ENCODE measurements at places on chromosomes 2 and 18.

DNA sequence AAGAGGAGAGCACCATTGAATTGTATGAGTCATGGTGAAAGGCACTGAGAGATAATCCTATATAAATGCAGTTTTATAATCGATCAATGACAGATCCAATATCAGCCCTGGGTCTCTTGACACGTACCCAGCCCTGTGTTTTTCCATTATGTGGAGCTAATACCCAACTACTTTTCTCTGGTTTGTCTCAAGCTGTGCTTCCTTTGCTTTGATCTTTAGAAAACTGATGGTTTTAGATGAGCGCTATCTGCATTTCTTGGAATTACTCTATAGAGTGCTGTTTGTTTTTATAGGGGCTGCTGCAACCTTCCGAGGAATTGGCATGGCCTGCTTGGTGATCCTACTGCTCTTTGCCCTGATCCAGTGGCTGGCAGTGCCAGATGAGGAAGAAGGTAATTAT is 45.0 kb downstream of the NEMP2 start:
- DNase-seq = no peak

GRCh38 chr18:25047983-25048382 is 304.0 kb downstream of the ZNF521 start:
- DNase-seq = no peak

DNA sequence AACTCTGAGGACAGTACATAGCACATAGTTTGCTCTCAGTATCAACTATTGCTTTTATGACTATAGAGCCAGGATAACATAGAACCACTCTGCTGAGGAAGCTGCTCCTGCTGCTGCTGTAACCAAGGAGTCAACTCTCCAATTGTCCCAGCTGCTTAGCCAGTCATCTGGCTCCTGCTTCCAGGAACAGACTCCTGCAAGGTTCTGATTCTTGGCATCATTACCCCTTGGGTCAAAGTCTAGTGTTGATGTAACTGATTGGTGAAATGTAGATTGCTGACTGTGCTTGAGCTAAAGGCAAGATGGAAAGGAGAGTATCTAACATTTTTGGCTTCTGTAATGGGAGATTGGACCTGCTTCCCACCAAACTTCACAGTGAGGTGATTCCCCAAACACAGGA is 261.9 kb upstream of the FSHR start:
- no peak for DNase-seq

DNA sequence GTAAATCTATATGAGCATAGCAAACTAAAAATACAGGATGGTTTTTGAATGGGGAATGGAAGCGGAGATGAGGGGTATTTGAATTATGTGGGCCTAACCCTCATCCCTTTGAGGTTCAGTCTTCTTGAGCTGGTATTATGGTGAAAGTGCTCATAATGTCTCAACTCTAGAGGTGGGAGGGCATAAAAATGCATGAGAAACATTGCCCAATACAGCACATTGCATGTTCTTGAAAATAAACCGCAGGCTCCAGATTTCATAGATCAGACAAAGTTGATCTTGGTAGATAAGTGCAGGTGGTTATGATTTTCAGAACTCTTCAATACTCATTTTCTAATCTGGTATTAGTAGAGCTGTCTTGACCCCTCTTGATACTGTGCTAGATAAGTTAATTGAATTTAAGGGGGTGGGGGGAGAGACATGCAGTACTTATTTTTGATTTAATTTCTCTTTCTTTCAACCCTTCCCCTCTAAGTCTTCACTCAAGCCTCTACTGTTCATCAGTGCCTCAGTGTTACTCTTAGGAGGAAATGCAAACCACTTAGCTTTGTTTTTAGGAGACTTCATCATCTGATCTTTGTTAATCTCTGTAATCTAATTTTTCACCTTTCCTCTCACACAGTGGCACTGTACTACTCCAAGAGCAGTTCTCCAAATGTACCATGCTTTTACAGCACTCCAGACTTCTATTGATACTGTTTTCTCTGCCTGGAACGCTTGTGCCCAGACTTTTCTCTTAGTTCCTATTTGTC is 22.2 kb downstream of the XRCC5 start:
- no peak for DNase-seq

GRCh38 chr2:239943571-239943970 is 81.6 kb downstream of the NDUFA10 start:
- no peak for DNase-seq

DNA sequence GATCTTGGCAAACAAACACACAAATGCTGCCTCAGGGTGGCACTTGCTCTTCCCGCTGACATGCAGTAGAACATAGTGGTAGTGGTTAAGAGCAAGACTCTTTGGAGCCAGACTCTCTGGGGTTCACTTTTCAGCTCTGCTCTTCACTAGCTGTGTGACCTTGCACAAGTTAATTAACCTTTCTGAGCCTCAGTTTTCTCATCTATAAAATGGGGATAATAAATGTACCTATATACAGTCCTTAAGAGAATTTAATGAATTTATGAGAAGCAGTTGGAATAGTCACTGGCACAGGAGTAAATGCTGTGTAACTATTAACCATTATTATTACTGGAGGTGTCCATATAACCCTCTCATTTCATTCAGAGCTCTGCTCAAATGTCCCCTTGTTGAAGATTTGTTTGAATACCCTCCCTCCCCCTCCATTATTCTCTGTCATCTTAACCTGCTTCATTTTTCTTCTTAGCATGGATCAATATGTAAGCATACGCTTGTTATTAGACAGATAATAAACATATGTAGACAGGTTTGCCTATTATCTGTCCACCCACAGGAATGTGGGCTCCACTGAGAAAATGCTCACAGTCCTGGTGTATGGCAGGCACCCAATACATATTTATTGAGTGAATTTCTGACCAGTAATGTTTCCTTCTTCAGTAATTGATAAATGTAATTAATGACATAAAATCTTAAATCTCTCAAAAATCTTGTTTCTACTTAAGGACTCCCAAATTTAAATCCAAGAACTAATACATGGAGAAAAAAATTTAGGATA is 64.5 kb downstream of the TSPYL6 start:
- DNase-seq = no peak

- DNase-seq = no peak
Observed at GRCh38 chr2:150977296-150977695, 284.4 kb downstream of the RBM43 start.

- DNase-seq = no peak
Observed at GRCh38 chr2:234699456-234699855, 202.6 kb upstream of the ARL4C start.

All from fibroblast of the aortic adventitia (primary cell).